ENCODE measurements at places on chromosomes 2 and 18.
A peak's percentile ranks its signal among the peaks of the same experiment; 100 is the strongest.

- no peak for DNase-seq
These were observed 259.3 kb downstream of the ZNF407 start for GRCh38 chr18:74856928-74857327.

DNA sequence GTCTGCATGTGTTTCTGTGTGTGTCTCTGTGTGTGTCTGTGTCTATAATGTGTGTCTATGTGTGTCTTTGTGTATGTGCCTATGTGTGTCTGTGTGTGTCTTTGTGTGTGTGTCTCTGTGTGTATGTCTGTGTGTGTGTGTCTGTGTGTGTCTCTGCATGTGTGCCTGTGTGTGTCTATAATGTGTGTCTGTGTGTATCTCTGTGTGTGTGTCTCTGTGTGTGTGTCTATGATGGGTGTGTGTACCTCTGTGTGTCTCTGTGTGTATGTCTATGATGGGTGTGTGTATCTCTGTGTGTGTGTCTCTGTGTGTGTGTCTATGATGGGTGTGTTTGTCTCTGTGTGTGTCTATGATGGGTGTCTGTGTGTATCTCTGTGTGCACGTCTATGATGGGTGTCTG, 126.2 kb upstream of the GPC1 start:
- DNase-seq = no peak

DNA sequence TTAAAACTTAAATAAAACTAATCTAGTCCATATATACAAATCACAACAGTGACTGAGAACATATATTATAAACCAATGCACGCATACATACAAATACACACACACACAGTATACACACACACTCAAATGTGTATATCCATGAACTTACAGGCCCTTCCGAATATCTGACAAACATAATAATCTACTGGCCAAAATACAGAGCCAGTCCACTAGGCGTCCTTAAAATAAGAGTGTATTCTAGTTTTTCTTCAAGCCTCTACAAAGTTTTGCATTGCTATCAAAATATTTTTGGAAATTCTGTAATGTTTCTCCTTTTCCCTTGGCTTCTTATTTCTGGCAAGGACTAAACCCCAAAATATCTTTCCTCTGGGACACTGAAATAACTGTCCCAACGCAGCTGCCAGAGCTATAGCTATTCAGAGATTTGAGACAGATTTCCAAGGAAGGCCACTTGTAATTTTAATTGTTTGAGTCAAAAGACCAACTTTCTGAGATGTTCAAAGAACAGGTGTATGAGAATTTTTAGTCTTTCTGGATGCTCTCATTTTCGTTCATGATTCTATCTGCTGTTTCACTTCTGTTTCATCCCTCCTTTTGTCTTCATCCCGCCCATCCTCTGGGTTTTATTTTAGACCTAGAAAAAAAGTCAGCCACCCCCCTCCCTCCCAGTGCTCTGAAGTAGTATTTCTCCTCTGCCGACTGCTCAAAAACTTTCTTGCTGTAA, 24.1 kb upstream of the SP3 start:
- DNase-seq = no peak

GRCh38 chr2:24077879-24078278, 1.8 kb upstream of the SF3B6 start:
- DNase-seq = no peak

DNA sequence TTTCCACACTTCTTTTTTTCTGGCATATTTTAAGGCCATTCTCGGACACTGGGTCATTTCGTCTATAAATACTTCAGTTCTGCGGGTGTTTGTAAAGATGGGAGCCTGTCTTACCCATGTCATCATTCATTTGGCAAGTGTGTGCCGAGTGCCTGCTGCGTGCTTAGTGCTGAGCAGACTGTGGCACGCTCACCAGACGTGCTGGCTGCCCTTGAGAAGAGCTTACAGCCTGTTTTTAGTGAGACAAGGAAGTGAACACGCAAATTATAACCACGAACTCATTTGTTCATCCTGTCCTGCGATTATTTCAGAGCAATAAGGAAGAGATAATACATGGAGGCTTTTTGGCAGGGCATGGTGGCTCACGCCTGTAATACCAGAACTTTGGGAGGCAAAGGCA, 10.4 kb upstream of the STON1 start:
- DNase-seq = no peak

DNA sequence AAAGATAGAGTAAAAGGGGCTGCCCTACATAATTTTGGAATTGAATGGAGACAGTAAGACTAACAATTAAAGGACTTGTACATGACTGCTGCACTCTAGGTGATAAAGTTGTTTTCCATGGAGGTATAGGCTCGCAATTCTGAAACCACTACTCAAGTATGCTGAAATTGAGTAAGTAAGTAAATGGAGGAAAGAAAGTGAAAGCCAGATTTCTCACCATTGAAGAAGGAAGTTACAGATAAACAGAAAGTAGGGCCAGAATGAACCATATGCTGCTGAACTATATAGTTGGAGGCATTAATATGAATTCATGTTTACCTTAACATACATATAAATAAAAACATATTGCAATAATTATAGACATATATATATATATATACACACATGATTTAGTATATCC, 225.7 kb upstream of the ST6GAL2 start:
- no peak for DNase-seq

DNA sequence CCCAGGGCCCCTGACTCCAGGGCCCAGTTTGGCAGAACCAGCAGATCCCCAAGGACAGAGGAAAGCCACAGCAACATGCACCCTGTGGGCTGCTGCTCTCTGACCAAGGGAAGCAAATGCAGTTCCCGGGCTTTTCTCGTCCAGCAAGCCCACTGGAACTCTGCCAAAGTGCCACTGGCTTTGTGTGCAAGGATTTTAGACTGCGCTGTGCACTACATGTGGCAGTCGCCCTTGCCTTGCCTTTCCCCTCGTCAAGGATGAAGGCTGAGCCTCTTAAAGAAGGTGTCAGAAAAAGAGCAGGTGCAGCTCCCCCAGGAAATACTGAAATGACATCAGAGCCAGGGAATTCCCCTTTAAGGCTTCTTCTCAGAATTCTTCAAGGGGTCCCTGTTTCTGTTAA, 199.2 kb downstream of the TFCP2L1 start:
- no peak for DNase-seq

DNA sequence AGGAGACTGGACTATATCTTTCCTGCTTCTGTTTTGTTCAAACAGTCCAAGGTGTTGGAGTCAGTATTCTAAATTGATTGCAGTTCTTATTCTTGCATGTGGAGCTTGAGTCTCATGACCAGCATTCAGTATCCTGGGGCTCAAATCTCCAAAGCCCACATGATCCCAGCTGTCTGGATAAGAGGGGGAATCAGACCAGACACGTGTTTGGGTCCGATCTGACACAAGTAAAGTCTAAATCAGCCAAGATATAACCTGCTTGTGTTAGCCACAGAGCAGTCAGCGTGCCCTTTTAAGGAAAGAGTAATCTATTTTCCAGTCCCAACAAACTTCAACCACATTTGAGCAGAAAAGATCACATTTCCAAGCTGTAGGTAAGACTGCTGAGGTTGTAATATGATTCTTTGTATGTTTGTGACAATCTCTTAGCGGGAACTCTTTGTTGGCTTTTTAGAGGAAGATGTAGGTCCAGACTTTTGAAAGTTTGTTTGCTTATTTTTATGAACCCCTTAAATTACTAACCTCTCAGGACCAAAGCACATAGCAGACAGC, 334.6 kb downstream of the SLC4A3 start:
- DNase-seq = no peak

DNA sequence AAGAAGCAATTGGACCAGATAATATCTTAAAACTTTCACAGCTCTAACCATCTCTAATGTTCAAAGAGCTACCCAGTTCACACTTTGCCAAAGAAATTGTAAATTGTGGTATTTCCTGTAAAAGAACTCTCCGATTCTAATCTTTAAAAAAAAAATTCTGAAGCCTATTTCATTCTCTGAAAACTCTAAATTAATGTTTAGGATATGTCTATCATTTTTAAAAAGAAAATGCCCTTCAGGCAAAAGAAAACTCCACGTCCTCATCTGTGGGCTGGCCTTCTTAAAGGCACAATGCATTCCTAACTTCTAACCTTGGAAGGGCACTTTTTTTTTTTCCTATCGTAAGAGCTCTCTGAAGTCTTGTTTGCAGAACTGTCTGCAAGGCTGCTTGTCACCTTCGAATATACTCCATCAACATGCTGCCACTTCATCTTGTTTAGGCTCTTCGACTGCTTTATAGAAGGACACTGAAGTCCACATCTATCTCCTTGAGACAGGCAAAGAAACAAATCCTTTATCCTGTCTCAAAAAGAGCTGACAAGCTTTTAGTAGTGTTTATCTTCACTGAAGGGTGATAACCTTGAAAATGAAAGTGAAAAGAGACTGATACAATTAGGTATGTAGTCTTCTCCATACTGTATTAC, 124.3 kb upstream of the SLC39A10 start:
- no peak for DNase-seq

GRCh38 chr18:3624935-3625741, 175.2 kb downstream of the TGIF1 start:
- DNase-seq = peak; percentile 38

- no peak for DNase-seq
These were observed 35.9 kb downstream of the CAMKMT start for GRCh38 chr2:44397447-44398175.

- DNase-seq = no peak
These were observed 695.7 kb downstream of the TDRD15 start for GRCh38 chr2:21819454-21819853.

- peak; percentile 95 for DNase-seq
These were observed 99.0 kb downstream of the ZFP36L2 start for GRCh38 chr2:43127208-43127940.

- no peak for DNase-seq
These were observed 90.2 kb upstream of the ODC1 start for GRCh38 chr2:10538224-10538894.

GRCh38 chr18:26764177-26764576, 101.3 kb downstream of the AQP4 start:
- no peak for DNase-seq

DNA sequence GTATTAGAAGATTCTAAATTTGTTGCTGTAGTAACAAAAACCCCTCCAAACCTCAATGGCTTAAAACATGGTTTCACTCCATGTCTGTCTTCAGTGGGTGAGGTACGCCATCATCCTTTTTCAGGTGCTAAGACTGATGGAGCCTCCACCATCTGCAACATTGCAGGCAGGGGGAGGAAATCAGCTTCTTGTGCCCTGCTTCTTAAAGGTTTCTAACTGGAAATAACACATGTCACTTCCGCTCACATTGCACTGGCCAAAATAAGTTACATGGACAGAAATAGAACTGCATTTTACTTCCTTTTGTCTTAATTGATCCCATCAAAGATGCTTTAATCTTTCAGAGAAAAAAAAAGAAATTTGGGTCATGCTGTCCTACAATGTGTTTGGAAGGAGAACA, 94.1 kb downstream of the GALNT3 start:
- no peak for DNase-seq

- no peak for DNase-seq
These were observed 14.1 kb upstream of the MEX3C start for GRCh38 chr18:51211552-51211951.

DNA sequence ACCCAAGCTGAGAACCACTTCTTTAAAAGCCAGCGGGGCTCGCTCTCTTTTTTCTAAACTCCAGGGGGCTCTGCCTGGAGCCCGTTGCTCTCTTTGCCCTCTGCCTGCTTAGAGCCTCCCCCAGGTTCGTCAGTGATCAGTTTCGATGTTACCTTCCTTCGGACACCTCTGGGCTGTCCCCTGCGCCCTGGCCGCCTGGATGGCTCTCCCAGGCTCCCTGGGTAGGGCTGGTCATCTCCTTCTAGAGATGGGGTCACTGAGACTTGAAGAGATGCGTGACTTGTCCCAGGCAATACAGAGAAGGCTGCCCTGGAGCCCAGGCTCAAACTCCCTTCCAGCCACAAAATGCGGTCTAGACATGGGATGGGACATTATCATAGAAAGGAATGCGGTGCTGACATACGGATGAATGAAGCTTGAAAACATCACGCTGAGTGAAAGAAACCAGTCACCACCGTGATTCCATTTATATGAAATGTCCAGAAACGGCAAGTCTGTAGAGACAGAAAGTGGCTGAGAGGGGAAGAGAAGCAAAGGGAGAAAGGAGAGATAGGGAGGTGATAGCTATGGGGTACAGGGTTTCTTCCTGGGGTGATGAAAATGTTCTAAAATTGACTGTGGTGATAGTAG, 14.6 kb downstream of the KCNF1 start:
- no peak for DNase-seq

DNA sequence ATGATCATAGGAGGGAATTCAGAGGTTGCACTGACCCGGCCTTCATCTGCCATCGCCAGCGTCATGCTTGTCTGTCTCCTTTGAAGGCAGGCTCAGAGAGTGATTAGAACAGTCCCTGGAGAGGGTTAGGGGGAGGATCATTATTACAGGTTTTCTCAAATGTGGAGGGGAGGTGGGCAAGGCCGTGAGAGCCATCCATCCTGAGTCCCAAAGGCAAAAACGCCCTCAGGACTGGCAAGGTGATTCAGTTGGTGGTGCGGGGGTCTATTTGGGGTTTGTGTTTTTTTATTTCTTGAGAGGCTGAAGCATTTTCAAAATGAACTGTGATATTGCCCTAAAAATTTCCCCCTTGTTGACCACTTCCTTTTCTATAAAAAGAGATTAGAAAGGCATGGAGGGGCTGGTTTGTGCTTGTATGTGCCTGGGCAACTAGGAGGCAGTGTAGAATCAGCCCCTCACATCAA, 39.3 kb upstream of the GYPC start:
- no peak for DNase-seq

DNA sequence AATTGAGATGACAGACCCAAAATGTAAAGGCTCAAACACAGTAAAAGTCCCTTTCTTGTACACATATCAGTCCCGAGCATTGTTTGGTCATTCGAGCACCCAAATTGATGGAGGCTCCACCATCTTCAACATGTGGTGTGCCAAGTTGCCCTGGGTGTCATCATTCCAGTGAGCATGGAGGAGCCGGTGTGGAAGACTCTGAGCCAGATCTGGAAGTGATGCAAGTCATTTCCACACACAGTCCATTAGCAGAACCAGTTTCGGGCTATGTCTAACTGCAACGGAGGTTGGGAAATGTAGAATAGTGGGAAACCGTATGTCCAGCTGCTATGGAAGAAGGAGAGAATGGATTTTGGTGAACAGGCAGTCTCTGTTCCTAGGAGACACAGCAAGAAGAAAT, 40.9 kb upstream of the BZW1 start:
- DNase-seq = no peak

- no peak for DNase-seq
These were observed 112.8 kb downstream of the CDC42EP3 start for GRCh38 chr2:37558623-37559022.

GRCh38 chr2:200962811-200963123, 693 bp downstream of the ORC2 start:
- no peak for DNase-seq

GRCh38 chr2:47201224-47201623, 46.1 kb upstream of the STPG4 start:
- DNase-seq = no peak

GRCh38 chr2:50395605-50396297, 636.2 kb downstream of the NRXN1 start:
- no peak for DNase-seq

GRCh38 chr2:207167099-207167923, 1.6 kb upstream of the KLF7 start:
- DNase-seq = no peak
